Aorta (tissue), 5 donors: ENCODE measurements at places on chromosomes 7 and 10. TPM values are rescaled to one million over a fixed set of nuclear protein-coding genes. Genes with fewer than 3 reads are reported as not detected.

GRCh38 chr7:51335057-51335456 lies 18.4 kb upstream of the COBL start:
- DNase-seq: no peak

DNA sequence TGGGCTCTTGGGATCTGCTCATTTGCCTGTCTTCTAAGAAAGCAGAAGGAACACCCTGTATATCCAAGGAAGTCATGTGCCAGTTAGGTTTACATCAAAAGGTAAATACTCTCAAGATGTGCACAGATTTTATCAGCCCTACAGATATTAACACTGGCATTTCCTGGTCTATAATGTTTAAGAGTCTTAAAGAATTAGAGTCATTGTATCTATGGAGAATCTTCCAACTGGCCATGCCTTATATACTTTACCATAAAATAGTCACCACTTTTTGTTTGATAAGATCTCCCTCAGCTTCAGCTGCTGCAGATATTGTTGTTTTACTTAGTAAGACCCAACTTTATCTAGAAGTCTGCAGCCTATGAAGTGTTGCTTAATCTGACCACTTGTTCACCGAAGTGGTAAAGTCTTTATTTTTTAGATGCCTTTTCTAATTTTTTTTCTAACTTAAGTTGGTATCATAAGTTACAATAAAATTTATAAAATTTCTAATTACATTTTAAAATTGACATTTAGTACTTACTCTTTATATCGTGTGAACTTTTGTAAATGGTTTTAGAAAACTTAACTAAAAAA lies 58.5 kb downstream of the CPED1 start:
- DNase-seq: no peak

GRCh38 chr10:12907656-12908055 lies 93.9 kb downstream of the CCDC3 start:
- no peak for DNase-seq

GRCh38 chr10:103621783-103622125 lies 128.2 kb downstream of the NEURL1 start:
- DNase-seq: no peak

The ADRA2A gene
- 11.5 TPM for total RNA-seq

- DNase-seq: no peak
Observed at GRCh38 chr7:10767771-10768170, 205.9 kb upstream of the PHF14 start.

- DNase-seq: peak; percentile 70
Observed at GRCh38 chr10:133370030-133370786, 2.9 kb downstream of the ECHS1 start.

GRCh38 chr10:71266147-71266917 lies 52.7 kb upstream of the SLC29A3 start:
- no peak for DNase-seq

DNA sequence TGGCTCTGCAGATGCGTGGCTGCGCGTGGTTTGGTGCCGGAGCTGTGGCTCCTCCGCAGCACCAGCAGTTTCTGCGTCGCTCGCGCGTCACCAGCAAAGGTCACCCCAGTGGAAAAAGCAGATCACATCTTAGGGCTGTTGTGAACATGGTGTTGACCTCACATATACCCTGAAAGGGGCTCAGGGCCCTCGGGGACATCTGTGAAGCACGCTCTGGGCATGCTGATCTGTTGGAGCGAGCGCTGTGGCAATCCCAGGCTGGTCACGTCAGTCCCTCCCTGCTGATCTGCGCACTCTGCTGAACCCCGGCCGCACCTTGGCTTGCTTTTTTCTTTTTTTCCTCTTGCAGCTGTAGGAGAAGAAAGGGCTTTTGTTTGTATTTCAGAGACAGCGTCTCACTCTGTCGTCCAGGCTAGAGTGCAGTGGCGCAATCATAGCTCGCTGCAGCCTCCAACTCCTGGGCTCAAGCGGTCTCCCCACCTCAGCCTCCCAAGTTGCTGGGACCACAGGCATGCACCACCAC lies 33.3 kb upstream of the AP5Z1 start:
- DNase-seq: no peak

The EVX1 gene
- total RNA-seq: not detected

- no peak for DNase-seq
Observed at GRCh38 chr7:50287129-50287528, 17.4 kb upstream of the IKZF1 start.

- DNase-seq: no peak
Observed at GRCh38 chr10:3825244-3825643, 40.2 kb upstream of the KLF6 start.

GRCh38 chr7:20794676-20795075 lies 8.0 kb upstream of the SP8 start:
- no peak for DNase-seq

GRCh38 chr10:1169981-1170866 lies 114.0 kb downstream of the WDR37 start:
- DNase-seq: peak; percentile 61

The SH2D4B gene
- 0.52 TPM for total RNA-seq

GRCh38 chr10:25843551-25844170 lies 90.4 kb upstream of the MYO3A start:
- DNase-seq: no peak

DNA sequence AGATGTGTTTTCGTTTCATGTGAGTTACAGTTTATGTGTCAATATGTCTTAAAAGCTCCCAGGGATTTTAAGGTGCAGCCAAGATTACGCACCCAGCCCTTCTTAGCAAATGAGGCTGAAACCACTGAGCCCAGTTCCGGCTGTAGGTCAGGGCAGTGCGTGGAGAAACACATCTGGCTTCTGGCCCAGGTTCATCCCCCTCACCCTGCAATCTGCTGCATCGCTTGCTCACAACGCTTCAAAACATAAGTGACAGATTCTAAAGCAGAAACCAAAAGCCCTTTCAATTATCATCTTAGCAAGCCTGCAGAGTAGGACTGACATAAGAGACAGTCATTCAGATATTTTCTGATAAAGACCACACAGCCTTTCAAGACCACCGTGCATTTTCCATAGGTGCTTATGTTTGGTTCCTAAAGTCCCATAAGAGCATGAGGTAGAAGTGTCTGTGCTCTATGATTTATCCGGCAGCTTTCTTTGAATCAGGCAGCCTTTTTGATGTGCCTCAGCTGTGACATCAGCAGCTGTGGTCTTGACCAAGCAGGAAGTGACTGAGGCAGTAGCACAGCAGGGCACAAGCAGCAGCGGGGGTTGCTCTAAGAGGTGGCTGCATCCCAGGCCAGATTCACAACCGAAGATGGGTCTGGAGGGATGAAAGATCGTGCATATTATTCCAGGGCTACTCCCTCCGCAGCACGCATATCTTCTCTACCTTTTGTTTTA lies 72.1 kb upstream of the LYZL2 start:
- DNase-seq: no peak

GRCh38 chr10:76257816-76258215 lies 826.4 kb downstream of the LRMDA start:
- DNase-seq: no peak

DNA sequence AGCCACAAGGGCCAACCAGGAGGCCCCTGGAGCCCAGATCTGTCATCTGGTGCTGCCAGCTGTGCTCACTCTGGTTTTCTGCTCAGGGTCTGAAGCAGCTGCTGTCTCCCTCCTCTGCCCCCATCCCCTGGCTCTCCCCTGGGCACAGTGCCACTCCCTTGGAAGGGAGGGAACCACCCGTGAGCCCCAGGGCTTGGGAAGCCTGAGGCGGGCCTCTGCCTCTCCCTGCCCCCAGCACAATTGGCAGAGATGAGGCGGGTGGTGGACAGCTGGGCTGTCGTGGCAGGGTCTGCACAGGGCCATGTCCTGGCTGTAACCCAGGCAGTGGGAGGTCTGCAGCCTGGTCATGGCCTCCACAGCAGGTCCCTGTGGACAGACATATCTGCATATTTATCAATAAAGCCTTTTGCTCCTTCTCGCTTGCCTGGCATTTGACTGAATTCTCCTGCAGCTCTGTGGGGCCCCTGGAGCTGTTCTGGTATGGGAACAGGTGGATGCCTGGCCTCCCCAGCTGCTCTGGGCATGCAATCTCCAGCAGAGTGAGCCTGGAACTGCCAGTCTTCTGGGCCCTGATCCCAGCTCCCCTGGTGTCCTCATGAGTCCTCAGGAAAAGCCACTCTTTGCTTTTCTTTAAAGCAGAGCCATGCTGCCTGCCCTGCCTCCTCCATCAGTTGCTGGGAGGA lies 1.6 kb upstream of the ANKRD2 start:
- DNase-seq: peak; percentile 72

The SAMD9 gene
- total RNA-seq: 9.5 TPM

DNA sequence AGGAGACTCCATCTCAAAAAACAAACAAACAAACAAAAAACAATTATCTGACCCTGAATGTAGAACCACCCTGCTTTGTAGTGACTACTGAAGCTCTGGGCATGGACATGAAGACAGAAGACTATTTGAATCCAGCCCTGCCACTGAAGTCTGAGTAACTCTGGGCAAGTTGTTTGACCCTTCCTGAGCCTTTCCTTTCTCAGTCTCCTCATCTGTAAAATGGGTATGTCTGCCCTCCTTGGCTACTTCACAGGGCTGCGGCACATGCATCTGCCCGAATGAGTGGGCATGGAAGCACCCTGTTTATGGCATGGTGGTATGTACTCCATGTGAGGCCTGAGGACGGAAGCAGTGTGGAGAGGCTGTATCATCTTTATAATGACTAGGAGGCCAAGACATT lies 22.2 kb upstream of the MALSU1 start:
- no peak for DNase-seq

- no peak for DNase-seq
Observed at GRCh38 chr10:103818765-103819374, 36.5 kb downstream of the SH3PXD2A start.

DNA sequence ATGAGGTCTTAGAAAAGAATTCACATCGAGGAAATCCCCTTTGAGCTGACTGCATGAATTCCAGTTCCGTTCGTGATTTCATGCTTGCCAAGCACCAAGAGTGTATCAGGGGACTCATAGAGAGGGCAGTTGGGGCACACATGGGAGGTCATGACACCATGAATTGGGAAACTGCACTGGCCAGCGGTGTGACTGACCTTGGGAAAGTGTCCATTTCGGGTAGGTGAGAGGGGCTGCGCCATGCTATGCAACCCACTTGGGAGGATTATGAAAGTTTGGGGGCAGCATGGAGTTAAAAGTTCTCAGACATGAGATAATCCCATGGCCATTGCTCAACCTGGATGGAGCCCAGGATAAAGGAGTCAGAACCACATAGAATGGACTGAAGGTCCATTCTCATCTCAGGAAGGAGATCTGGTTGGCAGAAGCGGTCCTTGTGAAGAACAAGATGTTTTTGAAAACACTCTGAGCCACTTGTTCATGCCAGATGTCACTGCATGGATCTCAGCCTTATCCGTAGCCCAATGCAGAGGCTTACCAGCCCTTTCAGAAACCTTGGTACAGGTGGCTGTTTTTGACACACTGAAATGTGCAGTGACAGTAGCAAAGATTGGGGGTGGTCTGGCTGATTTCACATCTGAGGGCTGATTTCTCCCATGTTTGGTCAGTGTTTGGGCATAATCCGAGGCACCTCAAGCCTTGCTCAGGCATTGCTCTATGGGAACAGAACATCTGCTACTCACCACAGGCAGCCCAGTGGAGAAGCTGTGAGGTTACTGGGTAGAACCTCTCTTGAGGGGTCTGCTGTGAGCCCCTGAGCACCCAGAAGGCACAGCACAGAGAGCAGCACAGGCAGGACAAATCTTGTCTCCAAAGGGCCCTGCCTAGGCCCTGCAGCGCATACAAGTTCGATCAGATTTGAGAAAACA lies 252.3 kb downstream of the CXCL12 start:
- no peak for DNase-seq

The EPO gene
- not detected for total RNA-seq

The SPOCK2 gene
- total RNA-seq: 7.3 TPM

DNA sequence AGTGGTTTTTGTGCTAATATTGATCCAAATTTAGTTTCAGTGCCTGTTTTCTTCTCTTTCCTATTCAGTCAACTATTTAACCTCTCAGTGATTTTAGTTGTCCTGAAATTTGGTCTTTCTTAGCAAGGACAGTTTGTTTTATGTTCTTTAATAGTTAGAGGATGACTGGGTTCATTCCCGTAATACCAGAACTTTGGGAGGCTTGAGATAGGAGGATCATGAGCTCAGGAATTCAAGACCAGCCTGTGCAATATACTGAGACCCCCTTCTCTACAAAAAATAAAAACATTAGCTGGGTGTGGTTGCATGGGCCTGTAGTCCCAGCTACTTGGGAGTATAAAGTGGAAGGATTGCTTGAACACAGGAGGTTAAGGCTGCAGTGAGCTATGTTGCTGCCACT lies 148.3 kb downstream of the EXOC4 start:
- no peak for DNase-seq

- no peak for DNase-seq
Observed at GRCh38 chr7:96061009-96061408, 260.9 kb downstream of the SLC25A13 start.

The JAKMIP3 gene
- 0.23 TPM for total RNA-seq

DNA sequence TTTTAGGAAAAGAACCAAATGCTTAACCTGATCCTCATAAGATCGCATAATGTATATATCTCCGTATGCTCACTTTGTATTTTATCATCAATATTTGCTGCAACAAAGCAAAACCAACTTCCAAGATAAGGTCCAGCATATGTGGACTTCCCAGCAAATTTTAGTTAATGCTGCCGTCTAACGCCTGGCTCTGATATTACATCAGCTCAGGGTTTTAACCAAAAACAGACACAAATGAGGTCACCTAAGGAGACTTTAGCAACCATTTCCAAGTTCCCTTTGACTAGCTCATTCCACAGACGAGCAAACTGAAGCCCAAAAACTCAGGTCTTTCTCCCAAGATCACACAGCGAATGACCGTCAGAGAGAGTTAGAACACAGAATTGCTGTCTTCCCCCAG lies 59.4 kb upstream of the UCN3 start:
- DNase-seq: no peak

DNA sequence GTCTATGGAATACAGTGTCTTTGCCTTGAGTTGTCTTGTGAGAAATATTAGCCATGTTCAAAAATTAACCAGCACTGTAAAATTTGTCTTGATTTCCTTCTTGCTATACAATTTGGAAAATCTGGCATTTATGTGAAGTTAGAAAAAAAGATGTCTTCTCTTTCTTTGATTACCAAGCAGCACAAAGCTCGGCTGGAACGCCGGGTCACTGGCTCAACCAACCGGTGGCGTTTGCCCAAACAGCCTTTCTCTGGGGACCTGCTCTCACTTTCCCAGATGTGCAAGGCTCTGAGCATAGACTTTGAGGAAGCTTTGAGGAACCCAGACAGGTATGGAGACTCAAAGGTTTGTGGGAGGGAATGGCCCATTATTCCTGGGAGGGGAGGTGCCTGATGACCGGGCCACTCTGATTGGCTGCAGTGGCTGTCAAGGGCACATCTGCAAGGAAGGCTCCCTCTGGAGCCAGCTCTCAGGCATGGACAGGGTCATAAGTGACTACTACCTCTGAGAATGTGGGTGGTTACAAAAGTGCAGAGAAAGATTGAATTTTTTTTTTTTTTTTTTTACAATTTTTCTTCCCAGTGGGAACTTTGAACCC lies 5.6 kb downstream of the BTBD16 start:
- DNase-seq: no peak

The SLC13A1 gene
- not detected for total RNA-seq

- DNase-seq: no peak
Observed at GRCh38 chr10:49397036-49397999, 1.4 kb upstream of the DRGX start.
